ENCODE measurements at places on chromosomes 5 and 9.

DNA sequence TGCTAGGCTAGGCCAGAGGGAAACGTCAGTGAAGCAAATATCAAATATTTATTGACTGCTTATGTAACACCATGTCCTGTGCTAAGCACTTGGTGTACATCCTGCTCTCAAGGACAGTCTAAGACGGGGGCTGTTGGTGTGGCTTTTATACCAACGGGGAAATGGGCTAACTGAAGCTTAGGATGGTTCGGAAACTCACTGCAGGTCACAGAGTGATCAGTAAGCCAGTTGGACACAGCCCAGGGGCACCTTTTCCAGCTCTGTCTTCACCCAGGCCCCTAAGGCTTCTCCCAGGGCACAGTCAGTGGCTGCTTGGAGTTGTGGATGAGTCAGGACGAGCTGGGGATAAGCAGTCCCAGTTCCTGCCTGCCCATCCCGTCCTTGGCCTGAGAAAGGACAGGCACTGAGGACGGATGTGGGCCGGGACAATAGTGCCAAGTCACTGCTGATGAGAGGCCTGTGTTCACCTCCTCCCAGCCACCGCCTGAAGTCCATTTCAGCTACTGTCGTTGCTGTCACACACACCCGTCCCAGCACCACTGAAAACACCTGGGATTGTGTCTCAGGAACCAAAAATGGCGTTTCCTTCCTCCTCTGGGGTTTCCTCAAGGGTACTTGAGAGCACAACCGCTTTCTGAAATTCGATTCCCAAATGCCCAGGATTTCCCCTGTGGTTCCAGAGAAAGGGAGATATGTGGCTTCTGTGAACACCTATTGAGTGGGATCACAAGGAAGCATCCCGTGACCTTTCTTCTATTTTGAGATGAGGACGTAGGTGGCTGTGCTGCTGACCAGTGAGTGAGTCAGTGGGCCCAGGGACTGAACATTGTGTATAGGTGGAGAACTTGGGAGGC is 17.5 kb upstream of the SPRY4 start:
- DNase-seq: no peak

GRCh38 chr9:121818841-121819427 is 167.5 kb downstream of the DAB2IP start:
- no peak for DNase-seq

DNA sequence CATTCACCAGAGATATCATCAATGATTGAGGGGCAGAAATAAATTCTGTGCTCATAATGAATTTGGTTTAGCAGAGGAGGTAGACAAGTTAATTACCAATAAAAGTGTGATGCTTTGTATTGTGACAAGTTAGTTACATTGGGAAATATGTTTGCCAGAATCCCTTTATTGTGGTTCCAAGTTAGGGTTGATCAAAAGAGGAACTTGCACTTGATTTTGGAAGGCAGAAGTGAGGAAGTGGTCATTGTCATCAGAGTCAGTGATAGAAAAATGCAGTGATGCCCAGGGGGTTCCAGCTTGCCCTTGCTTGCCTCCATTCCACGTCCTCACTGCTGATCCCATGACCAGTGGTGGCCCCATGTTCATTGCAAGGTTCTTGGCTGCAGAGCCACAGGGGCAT is 69.7 kb downstream of the SVEP1 start:
- DNase-seq: no peak

- DNase-seq: no peak
Observed at GRCh38 chr9:72773570-72773969, 179.3 kb downstream of the ALDH1A1 start.

DNA sequence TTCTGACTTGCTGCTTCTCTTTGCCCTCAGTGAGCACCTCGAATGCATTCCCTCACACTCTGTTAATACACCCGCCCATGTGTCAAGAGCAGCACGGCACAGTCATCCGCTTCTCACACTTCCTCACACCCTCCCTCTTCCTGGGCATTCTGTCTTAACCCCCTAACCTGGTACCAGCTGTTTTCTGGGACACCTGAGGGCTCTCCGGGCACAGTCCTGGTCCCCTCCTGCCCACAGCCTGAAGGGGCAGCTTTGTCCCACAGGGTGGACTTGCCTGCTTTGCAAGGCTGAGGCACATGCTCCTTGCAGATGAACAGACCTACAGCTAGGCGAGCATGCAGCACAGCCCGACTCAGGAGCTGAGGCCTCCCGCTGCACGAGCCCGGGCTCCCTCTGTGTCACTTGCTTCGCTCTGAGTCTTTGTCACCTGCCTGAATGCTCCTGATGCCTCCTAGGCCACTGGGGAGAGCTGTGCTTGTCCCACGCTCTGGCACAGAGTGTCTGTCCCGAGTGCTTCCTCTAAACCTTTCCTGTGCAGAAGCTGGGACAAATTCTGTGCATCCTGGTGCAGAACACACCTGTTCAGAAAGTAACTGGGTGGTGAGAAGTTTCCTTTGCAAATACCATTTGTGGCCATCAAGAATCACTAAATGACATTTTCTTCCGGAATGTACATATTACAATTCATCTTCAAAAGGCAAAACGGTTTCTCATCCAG is 47.8 kb downstream of the AHRR start:
- DNase-seq: no peak

Measured in activated CD8-positive, alpha-beta memory T cell treated with anti-CD3 and anti-CD28 coated beads for 1 hour (primary cell).